ENCODE measurements at places on chromosomes 7 and 10.

- DNase-seq: no peak
These were observed 41.6 kb upstream of the LYZL2 start for GRCh38 chr10:30671026-30671616.

- no peak for DNase-seq
These were observed 14.9 kb downstream of the TUBGCP2 start for GRCh38 chr10:133293810-133294119.

- DNase-seq: no peak
These were observed 235.0 kb downstream of the CCDC7 start for GRCh38 chr10:32680803-32681557.

GRCh38 chr10:123906296-123906695, 14.7 kb upstream of the CPXM2 start:
- no peak for DNase-seq

DNA sequence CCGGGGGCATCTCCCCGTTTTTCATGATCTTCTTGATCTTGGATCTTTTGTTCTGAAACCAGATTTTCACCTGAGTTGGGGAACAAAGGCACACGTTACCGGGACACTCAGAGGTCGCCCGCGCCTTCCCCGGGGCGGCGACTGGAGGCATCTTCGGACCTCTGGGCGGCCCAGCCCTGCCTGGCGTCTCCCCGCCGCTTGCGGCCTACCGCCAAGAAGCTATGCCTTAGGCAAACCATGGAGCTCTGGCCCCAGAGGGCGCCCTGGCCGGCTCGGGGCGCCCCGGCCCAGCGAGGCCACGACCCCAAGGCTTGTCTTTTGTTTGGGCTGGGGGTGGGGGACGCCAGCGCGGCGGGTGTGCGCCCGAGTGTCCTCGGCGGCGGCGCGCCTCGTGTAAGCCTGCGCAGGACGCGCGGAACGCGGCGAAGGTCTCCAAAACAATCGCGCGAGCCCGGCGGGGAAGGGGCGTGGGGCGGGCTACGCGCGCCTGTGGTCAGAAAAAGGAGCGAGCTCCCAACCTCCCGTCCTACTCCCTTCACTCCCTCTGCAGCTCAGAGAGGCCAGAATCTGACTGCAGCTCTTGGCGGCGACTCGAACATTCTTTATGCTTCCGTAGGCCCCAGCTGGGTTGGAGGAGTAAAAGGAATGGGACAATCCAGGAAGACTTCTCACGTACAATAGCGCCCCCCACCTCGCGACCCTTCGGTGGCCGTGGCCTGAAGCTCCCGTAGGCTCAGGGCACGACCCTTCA, 3.5 kb downstream of the DLX5 start:
- DNase-seq: no peak

DNA sequence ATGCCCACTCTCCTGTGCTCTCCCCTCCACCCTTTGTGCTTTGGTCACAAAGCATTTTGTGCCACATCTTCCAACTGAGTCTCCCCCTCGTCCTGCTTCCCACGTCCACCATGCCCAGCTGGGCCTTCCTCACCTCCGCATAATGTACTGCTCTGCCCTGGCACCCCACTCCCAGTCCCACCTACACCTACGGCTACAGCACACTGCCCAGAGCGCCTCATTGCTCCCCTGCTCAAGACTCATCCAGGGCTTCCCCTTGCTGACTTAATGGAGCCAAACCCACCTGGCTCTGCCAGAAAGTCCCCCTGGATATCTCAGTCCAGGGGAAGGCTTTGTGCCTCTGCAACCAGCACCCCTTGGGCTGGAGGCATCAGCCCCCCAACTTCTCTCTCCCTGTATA, 299.2 kb upstream of the ZMIZ1 start:
- no peak for DNase-seq

DNA sequence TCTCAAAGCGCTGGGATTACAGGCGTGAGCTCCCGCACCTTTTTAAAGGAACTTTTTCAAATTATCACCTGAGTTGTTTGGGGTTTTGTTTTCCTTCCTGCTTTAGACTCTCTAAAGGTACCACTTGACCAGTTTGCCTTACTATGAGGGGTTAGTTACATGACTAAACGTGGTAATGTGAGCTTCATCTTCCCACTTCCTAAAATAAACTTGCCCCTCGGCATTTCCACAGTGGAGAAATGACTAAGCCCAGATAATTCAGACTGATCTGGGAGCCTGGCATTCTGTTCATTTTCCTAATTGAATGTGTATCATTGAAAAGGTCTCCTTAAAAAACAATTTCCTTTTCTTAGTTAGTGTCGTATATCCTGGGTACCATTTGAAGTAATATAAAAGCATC, 163.4 kb downstream of the PLXDC2 start:
- DNase-seq: no peak

GRCh38 chr7:28958980-28959347, 834 bp upstream of the TRIL start:
- DNase-seq: no peak

DNA sequence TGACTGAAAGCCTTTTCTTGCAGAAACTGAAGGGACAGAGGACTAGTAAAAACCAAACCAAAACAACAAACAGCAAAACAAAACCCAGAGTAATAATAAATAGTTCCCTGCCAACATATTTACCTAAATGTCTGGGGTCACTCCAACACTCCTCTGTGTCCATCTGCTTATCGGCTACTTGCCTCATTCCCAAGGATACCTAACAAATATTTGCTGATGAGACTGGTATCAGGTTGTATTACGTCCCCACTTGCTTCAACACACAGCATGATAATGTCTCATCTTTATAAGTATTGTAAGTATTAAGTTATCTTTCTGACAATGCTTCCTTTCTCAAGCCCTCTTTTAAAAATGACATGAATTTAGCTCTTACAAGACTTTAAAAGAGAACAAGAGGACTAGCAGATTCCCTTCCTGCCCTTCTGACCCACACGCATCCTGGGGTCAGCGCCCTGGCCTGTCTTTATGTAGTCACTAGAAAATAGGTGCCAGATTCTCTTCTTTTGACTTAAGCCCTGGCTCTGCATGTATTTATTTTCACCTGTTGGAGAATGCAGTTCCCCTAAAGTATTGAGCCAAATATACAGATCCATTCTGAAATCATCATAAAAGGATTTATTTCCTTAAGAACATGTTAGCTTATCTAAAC, 110.2 kb downstream of the SEM1 start:
- DNase-seq: no peak

GRCh38 chr7:110800984-110801383, 289.9 kb upstream of the LRRN3 start:
- DNase-seq: no peak

DNA sequence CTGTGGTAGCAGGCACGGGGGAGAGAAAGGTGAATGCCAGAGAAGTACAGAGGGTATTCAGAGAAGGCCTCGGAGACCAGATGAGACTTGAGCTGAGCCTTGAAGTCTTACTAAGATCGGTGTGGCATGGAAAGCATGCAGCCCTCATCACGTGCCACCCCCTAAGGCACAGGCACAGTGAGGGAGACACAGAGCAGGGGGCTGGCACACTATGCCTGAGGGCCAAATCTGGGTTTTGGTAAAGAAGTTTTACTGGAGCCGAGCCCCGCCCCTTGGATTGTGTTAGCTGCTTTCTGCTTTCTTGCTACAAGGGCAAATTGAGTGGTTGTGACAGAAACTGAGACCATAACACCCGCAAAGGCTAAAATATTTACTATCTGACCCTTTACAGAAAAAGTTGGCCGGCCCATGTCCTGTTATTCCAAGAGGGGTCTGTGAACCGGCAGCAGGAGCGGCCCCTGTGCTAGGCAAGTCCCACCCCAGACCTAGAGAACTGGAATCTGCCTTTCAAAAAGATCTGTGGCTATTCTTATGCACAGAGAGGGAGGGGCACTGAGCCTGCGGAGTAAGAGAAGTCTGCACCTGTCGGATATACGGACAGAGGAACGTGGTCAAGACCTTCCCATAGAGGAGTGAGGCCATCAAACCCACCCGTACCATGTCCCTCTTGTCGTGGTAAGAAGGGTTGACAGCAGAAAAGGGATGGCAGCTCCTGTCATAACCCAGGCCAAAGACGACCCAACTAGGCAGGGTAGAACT, 109.3 kb upstream of the RHEB start:
- DNase-seq: no peak

DNA sequence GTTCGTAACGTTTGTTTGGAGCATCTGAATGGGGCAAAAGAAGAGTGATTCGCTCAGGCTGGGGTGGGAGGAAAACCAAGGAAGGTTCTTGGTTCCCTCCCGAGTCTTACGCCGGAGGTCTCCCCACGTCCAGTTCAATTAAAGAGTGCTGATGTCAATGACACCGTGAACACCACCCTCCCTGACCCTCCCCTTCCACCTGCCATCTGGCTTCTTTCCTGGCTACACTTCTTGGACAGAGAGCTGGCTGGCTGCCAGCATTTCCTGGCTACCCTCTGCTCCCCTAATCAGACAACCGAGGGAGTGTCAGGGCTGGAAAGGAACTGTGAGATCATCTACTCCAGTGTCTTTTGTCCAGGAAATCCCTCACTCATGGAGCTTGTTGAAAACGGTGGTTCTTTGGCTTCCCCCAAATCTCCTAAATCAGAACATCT, 24.1 kb upstream of the FFAR4 start:
- DNase-seq: no peak

DNA sequence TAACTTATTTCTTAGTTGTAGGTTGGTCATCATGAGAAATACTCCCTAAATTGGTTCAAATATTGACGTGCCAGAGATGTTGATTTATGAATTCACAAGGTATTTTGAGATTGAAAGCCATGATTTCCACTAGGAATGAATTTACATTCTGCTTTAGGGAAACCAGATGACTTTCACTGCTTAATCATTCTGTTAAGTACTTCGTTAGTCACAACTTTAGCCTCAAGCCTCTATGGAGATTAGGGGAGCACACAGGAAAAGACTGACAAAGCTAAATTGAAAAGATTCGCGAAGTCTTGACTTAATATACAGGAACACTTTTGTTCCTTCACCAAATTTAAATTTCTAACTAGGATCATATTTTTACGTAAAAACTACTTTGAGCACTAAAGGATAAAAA, 250.4 kb upstream of the CACNA2D1 start:
- no peak for DNase-seq

DNA sequence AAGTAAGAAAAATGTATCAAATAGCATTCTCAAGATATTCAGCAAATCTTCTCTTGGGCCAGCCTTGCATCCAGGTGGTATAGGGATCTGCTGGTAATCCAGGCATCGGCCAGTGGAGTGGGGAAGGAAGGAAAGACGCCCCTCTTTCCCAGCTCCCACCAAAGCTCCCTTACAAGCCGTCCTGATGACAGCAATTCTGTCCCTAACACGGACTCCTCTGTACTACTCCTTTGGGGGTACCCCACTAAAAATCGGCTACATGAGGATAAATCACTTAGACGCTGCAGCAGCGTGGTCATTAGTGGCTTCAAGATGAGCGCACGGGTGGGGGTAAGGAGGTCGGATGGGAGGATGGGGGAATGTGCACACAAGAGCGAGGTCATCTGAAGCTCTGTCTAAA, 24.7 kb upstream of the NUB1 start:
- DNase-seq: no peak

DNA sequence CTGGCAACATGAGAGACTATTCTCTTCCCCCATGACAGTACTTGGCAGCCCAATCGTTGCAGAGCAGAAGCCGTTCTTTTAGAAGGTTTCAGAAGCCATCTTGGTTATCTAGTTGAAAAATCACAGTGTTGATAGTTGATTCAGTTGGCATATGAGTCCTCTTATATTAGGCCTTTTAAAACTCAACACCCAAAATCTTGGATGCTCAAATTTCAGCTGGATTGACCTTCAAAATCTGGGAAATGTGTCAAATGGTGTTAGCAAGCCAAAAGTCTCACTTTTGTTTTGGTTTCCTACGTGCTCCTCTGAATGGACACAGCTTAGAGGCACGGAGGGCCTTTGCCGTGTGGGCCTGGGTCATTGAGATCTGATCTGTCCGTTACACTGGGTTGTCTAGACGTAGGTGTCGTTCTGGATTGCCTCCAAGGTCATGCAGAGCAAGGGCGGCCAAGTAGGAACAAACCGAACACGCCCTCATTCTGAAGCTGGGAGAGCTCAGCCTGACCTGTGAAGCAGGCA, 59.3 kb upstream of the BMPER start:
- no peak for DNase-seq

- no peak for DNase-seq
These were observed 69.5 kb downstream of the ADAM22 start for GRCh38 chr7:88003581-88003980.

GRCh38 chr10:22133749-22134624, 83.8 kb downstream of the EBLN1 start:
- DNase-seq: no peak

DNA sequence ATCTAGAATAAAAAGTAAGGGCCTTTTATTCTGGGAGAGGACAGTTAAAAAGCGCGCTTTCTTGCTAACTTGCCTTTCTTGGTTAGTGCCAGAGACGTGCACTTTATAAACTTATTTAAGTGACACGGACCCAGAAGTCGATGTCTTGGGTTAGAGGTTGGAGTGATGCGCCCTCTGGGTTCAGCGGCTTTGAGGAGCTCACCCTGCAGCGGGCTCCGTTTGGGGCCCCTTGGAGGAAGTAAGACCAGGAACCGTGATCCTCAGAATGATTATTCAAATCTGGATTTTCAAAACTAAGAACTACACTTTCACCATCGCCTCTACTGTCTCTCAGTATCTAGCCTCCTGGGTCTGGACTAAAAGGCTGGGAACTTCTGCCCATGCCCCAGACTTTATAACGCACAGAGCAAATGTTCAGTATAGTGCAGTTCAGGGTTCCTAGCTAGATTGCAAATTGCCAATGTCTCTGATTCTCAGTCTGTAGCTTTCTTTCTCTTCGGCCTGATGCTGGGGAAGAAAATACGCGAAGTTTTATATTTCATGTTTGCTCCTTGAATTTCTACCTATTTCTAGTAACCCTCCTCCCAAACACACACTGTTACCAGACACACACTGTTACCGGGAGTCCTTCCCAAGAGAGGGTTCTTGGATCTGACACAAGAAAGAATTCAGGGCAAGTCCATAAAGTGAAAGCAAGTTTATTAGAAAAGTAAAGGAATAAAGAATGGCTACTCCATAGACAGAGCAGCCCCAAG, 18.6 kb upstream of the SMO start:
- no peak for DNase-seq

DNA sequence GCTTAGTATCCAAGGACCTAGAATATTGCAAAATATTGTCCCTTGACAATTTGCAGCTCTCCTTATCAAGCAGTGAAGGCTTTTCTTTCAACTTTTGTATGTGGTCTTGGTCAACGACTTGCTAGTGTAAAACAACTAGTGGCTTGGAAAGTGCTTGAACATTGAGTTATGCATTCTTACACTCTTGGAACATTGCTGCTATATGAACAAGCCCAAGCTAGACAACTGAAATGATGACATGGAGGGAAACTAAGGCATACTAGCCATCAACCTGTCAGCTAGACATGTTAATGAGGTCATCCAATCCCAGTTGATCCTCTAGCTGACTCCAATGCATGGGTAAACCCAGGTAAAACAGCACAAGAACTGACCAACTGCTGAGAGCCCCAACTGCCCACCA, 12.7 kb upstream of the DMTF1 start:
- DNase-seq: no peak

GRCh38 chr10:62450912-62451610, 76.9 kb downstream of the ZNF365 start:
- no peak for DNase-seq

DNA sequence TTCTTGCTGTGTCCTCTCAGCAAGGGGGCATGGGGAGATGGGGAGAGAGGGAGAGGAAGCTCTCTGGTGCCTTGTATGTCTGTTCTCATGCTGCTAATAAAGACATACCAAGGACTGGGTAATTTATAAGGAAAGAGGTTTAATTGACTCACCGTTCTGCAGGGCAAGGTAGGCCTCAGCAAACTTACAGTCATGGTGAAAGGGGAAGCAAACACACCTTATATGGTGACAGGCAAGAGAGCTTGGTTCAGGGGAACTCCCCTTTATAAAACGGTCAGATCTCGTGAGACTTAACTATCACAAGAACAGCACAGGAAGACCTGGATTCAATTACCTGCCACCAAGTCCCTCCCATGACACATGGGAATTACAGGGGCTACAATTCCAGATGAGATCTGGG, 464.7 kb upstream of the CELF2 start:
- no peak for DNase-seq
